ENCODE measurements at places on chromosomes 4 and X. TPM values are rescaled to one million over a fixed set of nuclear protein-coding genes. Genes with fewer than 3 reads are reported as not detected.

Gene RPS6KA6
- total RNA-seq: 0.54 TPM

Gene RAI2
- total RNA-seq: 18.1 TPM

- DNase-seq: no peak
Observed at GRCh38 chrX:55598333-55598732, 24.9 kb upstream of the FOXR2 start.

DNA sequence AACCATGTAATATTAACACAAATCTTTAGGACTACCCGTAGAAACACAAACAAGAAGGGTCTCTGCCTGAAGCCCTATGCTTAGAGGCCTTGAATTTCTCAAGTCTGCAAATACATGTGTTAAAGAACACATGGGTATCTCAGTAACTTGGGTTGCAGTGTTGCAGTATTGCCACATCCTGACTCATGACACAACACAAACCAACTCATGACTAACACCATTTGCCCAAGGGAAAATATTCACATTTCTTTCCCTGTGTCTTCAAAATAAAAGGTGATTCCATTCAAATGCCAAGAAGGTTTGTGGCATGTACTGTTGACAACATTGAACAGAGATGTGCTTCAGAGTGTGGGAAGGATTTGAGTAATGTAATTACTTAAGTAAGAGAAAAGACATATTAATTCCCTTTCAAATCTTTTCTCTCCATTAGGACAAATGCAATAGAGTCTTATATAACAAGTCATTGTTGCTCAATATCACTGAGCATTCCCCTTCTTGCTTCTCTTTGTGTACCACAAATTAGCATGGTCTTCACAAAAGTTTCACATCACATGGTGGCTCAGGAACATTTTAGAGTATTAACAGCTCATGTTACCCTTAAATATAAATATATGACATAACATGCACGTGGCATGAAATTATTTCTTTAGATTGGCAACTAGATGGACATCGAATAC is 487.1 kb downstream of the STPG2 start:
- no peak for DNase-seq

DNA sequence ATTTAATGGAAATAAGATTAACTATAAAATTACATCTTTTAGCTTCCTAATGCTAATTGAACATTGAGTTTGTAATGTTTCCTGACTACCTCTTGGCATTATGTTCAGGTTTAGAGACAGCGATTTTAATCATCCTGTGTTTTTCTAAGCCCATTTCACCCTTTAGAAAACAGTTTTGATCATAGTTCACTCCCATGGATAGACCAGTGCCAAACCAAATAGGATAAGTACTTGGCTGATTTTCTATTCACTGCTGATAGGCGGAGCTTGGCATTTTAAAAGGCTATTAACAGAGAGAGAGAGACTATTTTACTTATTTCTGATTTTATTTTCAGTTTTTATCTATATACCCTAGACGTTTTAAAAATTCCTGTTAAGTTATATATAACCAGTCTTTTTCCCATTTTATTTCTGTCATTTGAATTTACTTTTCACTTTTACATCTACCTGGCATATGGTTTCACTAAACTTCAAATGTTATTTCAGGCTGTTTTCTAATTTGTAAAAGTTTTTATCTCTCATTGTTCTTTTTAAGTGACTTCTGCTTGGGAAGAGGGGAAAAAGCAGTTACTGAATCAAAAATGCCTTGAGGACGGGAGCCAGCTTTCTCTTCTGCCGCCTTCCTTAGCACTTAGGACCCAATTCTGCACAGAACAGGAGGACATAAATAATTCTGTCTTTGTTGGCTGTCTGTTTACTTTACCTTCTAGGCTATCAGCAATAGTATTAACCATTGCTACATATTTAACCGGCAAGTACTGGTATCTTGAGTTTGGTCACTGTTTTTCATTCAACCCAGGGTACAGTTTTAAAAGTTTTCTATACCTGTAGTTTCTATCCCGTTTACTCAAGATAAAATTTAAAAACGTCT is 46.4 kb downstream of the SGMS2 start:
- no peak for DNase-seq
